ENCODE measurements at places on chromosomes 3 and 15.

DNA sequence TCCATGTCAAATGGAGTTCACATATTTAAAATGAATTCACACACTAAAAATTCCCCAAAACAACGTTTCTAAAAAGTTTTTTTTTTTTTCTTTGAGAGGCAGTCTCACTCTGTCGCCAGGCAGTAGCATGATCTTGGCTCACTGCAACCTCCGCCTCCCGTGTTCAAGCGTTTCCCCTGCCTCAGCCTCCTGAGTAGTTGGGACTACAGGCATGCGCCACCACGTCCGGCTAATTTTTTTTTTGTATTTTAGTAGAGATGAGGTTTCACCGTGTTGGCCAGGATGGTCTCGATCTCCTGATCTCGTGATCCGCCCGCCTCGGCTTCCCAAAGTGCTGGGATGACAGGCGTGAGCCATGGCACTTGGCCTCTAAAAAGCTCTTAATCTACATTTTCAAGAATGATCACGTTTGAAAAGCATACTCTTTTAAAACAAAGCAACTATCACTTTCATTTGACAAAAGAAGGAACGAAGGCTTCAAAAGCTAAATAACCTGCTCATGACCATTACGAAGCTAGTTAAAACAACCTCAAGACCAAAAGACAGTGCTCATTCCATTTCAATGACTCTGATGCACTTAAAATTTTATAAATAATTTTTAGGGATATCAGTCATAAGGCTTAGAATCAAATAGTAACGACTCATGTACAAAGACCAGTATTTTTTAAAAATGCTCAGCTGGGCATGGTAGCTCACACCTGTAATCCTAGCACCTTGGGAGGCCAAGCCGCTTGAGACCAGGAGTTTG, 5.5 kb downstream of the UBE3A start:
- DNase-seq = no peak

DNA sequence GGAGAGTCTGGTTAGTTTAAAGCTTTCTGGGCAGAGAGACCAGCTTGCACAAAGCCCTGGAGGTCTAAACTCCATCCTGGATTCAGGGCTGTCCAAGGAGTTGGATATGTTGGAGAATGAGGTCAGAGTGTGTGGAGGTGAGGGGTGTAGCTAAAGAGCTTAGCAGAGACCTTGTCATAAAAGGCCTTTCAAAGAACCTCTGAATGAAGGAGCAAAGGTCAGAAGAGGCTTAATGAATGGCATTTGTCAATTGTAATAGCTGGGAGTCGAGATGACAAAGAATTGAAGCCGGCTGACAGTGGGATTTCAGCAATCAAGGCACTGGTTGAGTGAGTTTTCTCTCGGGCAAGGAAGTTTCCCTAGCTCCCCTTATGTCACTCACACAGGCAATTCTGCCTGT, 202.6 kb downstream of the PDCD6IP start:
- DNase-seq = no peak

DNA sequence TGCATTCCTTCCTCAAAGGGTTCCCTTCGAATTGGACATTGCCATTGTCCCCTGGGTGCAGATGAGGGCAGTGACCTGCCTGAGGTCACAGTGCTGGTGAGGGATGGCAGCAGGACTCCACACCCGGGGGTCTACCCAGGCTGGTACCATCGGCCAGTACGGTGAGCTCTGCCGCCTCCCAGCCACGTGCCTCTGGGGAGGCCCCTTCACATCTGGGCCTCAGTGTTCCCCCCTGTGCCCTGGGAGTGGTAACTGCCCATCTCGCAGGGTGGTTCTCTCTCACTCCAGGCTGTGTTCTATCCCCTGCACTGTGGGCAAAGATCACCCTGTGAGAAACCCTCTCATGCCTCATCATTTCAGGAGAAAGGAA, 99.4 kb upstream of the IQSEC1 start:
- DNase-seq = no peak

DNA sequence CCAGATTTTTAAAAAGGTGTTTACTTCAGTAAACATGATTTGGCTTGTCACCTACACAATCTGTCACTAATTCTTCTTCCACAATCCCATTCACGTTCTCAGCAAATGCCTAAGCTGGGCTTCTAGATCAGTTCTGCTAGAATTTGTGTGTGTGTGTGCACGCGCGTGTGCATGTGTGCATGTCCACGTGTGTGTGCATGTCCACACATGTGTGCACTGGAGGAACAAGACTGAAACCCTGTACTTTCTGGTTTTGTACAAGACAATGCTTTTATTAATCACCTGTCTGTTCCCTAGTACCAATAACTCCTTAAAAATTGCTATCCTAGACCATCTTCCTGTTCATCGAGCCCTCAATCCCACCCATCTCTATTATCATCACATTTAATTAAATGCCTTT, 229.2 kb downstream of the KCNMB2 start:
- DNase-seq = no peak

GRCh38 chr3:12886106-12886679, 44.8 kb upstream of the RPL32 start:
- no peak for DNase-seq

DNA sequence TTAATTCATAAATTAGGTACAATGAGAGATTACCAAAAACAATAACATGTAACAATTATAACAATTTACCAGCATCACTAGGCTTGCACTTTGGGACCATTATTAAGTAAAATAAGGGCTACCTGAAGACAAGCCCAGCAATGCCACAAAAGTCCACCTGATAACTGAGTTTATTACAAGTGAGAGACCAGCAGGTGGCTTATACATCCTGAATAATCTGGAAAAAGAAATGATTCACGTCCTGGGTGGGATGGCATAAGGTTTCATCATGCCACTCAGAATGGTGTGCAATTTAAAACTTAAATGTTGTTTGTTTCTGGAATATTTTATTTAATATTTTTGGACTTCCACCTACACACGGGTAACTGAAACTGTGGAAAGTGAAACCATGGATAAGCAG, 1287.1 kb upstream of the GBE1 start:
- DNase-seq = no peak

- no peak for DNase-seq
Measured at GRCh38 chr15:93477188-93477587, 388.2 kb upstream of the RGMA start.

Data from NCI-H748 treated with DMSO at 0.1 percent for 48 hours (cell line).